Fibroblast of the aortic adventitia (primary cell): ENCODE measurements at places on chromosomes 3 and 15. TPM values are rescaled to one million over a fixed set of nuclear protein-coding genes. Genes with fewer than 3 reads are reported as not detected.

DNA sequence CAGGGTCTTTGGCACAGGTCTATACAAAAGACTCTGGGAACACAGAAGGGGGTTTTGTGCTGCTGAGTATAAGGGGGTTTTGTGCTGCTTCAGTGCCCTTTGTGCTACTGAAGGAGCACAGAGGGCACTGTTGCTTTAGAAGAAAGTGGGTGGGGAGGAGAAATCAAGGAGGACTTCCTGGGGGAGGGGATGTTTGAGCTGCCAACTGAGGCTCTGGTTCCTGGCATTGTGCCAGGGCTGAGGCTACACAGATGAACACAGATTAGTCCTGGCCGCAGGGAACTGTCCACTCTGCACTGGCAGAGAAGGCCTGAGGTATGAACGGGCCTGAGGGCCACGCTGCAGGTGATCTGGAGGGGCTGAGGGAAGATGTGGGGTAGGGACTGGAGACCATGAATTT, 32.2 kb upstream of the SEC13 start:
- no peak for DNase-seq

- peak; percentile 46 for DNase-seq
These were observed 74.1 kb downstream of the ATP8B4 start for GRCh38 chr15:50044904-50045303.

Gene IL12A
- 1.1 and 1.2 TPM in 2 replicates for total RNA-seq

GRCh38 chr3:49805367-49805782, 2.3 kb downstream of the INKA1 start:
- peak; percentile 95 for DNase-seq
